ENCODE measurements at places on chromosomes 4 and X.

DNA sequence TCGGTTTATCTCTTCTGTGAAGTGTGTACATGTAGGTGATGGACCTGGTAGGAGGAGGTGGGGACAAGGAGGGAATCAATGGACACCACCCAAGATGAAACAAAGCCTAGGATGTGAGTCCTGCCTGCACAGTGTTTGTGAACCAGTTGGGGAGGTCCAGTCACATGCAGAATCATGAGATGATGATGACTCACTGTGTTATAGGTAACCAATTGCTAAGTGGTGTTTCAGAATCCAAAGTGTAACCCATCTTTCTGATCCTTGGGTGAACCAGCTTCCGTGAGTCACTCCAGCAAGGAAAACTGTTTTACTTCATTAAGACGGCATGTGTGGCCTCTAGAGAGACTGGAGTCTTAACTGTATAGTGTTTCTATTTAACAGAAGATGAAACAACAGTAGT lies 57.9 kb upstream of the HPF1 start:
- DNase-seq = no peak

GRCh38 chr4:173057442-173057841 lies 111.2 kb upstream of the GALNT7 start:
- no peak for DNase-seq

DNA sequence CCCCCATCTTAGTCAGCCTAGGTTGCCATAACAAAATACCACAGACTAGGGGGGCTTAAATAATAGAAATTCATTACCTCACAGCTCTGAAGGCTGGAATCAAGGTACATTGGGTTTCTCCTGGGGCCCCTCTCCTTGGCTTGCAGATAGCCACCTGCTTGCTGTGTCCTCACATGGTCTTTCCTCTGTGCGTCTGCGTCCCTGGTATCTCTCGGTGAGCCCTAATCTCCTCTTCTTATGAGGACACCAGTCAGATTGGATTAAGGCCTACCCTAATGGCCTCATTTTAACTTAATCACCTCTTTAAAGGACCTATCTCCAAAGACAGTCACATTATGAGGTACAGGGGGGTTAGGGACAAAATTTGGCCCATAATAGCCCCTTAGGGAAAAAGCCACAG lies 98.0 kb downstream of the SH3KBP1 start:
- no peak for DNase-seq

DNA sequence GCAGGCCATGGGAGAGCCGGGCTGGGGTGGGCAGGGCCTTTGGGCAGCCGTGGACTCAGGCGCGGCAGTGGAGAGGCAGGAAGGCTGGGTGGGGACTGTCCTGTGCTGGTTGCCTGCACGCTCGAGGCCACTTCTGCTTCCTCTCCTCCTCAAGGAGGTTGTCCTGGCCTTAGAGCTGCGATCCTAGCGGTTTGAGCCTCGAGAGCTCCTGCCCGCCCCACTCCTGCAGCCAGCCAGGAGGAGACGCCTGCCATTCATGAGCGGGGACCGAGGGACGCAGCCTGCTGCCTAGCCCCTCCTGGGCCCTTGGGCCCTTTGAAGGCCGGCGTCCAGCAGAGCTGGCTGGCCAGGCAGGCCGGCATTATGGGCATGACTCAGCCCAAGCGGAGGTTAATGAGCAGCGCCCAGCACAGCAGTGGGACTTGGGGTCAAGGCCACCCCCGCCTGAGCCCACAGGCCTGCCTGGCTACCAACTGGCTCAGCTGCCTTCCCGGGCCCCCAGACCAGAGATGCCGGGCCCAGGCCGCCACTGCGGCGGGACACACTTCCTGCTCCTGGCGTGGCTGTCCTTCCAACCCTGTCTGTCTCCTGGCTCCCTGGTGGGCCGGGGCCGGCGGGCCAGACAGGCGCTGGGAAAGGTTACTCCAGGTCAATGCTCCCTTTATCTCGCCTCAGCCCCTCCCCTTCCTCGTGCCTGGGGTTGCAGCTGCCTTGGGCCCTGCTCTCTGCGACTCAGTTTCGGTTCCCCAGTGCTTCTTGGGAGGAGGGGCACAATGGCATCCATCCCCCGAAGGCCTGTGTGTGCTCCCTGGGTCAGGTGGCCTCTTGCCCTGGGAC lies 1.8 kb downstream of the ABCD1 start:
- DNase-seq = no peak

DNA sequence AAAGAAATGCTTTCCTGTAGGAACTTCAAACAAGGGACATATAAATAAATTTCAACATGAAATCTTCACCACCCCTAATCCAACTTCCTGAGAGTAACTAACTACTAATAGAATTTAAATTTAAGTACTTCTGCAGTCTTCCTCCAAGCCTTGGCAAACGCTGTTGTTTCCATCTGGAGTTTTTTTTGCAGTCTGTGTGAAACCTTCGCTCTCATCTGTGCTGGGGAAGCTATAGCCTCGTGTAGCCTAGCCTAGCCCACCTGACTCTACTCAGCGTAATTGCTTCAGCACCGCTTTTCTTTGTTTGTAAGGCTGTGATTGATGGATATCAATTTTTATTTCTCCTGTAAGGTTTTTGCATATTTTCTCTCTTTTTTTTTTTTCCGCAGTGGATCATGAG lies 30.9 kb downstream of the STOX2 start:
- DNase-seq = no peak

- DNase-seq = no peak
These were observed 666.8 kb upstream of the NDST4 start for GRCh38 chr4:115780268-115780667.

GRCh38 chr4:104235967-104236366 lies 258.7 kb downstream of the CXXC4 start:
- no peak for DNase-seq

DNA sequence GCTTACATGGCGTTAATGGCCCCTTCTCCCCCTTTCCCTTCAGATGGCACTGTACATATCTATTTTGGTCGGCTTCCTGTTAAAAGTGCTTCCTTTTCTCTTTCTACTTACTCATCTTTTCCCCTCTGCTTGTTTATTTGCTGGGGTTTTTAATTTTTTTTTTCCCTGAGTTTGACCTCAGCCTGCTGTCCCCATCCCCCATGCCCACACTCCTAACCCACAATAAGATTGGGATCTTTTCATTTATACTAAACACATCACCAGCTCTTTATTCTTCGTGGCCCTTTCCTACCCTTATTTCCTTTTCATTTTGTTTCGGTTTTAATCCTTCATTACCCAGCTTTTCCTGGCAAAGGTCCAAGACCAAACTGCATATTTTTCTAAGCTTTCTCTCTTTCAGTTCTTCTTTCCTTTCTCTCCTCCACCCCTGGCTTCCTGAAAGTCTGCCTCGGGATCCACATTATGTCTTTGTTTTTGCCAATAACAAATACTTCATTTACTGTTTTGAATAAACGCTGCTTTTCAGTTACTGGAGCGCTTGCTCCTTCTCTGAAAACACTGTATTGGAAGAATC lies 152.0 kb upstream of the USP9X start:
- no peak for DNase-seq

- no peak for DNase-seq
These were observed 234.8 kb upstream of the GNPDA2 start for GRCh38 chr4:44961001-44961755.

GRCh38 chr4:73676136-73676535 lies 55.9 kb upstream of the RASSF6 start:
- DNase-seq = no peak

DNA sequence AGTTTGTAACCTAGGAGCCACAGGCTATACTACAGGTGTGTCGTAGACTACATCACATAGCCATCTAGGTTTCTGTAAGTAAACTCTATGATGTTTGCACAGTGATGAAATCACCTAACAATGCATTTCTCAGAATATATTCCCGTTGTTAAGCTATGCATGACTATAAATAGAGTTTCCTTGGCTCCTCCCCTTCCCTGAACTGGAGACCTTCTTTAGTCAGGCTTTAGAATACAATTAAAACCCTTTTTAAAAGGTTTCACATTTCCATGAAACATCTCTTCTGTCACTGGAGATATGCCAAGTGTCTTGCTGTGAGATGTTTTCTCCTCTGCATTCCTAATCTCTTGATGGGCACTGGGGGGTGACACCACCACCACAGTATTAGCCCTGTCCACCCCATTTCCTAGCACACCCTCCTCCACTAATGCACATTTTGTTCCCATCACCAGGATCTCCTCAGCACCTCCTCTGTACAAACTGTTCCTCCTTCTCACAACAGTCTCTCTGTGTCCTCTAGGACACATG lies 334.6 kb upstream of the CPEB2 start:
- DNase-seq = no peak

DNA sequence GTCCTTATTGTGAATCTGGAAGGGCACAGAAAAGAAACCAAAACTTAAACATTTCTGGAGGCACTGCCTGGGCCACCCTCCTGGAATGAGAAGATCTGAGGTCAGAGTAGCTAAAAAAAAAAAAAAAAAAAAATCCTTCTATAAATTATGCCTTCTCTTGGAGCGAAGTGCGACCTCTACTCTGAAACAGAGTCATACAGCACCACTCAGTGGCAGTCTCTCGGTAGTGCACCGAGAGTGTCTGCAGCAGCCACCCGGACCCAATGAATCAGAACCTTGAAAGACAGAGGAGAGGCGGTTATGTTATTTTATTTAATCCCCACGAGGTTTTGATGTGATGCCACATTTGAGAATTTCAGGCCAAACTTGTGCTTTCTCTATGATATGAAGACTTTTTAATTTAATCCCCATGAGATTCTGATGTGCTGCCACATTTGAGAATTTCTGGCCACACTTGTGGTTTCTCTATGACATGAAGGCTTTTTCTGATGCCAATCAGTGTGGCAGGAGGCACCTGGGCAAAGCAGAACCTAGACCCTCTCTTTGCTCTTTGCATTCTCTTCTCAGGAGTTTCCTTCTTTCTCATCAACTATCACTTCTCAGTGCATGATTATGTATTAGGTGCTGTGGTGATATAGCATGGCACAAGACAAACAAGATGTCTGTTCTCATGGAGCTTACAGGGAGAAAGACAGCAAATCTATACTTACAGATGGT lies 5.6 kb upstream of the CT47C1 start:
- no peak for DNase-seq

GRCh38 chr4:88130544-88131305 lies 27.7 kb downstream of the ABCG2 start:
- DNase-seq = no peak

GRCh38 chrX:2703991-2704369 lies 12.9 kb downstream of the CD99 start:
- no peak for DNase-seq

GRCh38 chr4:110049951-110050925 lies 137.6 kb downstream of the EGF start:
- no peak for DNase-seq

DNA sequence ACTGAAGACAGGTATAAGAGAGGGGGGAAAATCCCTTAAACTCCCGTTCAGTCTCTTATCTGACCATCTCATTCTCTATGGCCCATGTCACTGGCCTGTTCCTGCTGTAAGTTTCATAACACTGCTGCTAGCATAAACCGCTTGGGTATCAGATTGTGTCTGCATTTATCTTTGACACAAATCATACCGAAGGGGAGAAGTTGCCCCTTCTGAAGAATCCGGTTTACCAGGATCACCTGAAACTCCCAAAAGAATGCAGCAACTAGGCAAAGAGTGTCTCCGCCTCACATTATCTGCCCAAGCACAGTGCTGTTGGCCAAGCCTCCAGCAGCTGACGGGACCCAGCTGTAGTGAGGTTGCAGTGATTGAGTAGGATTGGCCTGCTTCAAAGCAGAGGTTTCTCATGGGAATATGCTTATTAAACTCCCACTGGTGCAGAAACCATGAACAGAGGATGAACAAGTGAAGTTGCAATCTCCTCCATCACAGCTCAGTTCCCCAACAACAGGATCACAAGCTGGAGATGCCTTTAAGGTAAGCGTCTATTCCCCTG lies 71.3 kb upstream of the PUDP start:
- DNase-seq = no peak

DNA sequence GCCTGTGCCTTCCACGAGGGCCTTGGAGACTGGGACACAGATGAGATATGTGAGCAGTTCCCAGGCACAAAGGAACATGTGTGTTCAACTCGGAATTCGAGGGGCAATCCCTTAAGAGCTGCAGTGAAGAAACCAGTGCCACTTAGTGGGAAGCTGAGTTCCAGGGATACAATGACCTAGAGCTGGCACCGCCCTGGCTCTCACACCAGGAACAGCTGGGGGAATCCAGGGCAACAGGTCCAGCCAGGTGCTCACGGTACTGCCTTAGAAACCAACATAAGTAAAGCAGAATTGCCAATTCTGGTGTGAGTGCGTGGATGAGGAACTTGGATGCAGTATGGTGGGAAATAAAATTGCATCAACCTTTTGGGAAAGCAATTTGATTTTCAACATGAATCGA lies 122.9 kb downstream of the AFAP1 start:
- DNase-seq = no peak

DNA sequence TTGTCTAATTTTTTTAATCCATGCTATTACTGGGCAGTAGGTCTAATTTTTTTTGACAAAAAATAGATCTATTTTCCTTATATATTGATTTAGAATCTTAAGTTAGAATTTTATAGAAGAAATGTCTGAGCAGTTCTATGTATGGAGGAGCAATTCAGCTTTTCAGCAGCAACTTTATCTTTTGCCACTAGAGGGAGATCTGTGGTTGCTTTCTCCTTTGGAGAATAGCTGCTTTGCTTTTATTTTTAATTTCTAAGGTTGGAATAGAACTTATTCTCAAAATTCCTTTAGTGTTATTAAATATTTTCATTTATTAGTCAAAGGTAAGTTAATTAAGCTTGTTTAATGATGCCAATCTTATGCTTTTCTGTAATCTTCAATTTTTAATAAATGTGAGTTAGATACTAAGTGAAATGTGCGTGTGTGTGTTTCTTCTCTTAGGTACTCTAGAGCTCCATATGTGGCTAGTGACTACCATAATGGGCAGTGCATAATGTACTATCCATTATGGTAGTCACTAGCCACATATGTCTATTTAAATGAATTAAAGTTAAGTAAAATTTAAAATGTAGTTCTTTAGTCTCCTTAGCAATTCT lies 29.3 kb downstream of the FAM199X start:
- DNase-seq = no peak

DNA sequence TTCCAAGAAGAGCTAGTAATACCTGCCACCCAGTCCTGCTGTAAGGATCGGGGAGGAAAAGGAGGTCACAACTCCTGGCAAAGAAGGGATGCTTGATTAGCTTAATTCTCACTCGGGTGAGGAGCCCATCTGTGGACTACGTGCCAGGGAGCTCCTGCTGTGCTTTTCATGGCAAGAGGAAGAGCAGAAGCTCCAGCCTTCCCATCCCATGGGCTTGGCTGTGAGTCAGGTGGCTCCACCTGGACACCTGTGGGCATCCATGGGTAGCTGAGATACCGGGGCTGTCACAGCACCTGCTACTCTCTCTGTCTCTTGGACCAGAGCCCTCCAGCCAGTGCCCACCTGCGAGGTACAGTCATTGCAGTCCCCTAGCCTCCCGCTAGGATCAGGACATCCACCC lies 18.0 kb downstream of the CLNK start:
- DNase-seq = no peak

DNA sequence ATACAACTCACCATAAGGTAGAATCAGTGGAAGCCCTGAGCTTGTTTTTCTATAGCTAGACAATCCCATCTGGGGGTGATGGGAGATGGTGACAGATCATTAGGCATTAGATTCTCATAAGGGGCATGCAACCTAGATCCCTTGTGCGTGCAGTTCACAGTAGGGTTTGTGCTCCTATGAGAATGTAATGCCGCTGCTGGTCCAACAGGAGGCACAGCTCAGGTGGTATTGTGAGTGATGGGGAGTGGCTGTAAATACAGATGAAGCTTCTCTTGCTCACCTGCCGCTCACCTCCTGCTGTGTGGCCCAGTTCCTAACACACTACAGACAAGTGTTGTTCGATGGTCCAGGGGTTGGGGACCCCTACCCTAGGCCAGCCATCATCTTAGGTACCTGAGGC lies 5.9 kb upstream of the GATB start:
- no peak for DNase-seq

- DNase-seq = no peak
These were observed 114.9 kb downstream of the SHISA3 start for GRCh38 chr4:42512226-42512625.

- no peak for DNase-seq
These were observed 374.7 kb upstream of the FGF13 start for GRCh38 chrX:139086246-139086645.

Measured in T1000 (cell line).